ENCODE measurements at places on chromosomes 16 and 17.

DNA sequence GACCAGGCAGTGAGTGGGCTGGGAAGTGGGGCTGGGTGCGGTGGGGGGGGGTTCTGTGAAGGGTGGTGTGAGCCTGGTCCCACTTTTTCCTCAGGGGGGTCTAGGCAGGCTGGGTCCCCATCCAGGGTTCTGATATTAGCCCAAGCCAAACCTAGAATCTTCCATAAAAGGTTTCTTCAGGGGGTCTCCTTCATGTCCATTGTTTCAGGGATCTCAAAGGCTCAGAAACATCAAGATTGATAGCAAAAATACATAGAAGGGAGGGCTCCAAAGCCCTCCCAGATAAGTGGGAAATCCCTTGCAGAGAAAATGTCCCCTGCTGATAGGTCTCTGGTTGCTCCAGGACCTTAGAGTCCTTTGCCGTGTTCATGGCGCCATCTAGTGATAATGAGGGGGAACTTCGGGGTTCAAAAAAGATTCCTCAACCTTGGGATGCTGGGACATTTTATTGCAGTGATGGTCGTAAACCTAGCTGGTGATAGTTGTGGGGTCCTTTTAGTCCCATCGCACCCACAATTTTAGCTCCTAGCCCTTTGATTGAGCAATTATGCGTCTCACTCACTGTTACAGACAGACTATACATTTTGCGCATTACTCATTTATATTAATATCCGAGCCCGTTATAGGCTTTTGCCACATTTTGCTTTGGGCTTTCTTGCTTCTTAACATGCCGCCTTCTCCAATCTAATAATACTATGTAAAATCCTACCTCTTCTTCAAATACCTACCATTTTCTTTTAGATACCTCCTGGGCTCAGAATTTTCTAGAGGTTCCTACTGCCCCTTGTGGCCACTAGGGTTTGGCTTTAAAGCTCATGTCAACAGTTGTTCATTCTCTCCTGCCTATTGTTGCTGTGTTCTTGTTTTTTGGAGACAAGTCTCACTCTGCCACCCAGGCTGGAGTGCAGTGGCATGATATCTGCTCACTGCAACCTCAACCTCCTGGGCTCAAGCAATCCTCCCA lies 35.1 kb downstream of the IGF2BP1 start:
- peak; percentile 53 for DNase-seq

- DNase-seq, result no peak
Measured at GRCh38 chr16:73384506-73385089, 336.7 kb upstream of the ZFHX3 start.

DNA sequence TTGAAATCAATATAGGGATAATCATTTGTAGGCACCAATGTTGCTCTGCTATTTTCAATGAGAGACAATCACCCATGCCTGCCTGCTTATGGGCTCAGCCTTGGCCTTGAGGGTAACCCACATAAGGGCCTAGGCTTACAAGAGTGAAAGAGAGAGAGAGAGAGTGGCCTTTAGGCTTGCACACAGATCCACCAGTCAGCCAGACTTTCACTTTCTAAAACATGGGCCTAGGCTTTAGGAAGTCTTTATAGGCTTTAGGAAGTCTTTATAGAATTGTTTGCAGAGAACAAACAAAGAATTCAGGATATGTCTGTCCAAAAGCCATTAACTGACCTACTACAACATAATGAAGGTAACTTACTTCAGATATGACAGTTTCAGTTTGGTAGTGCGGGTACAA lies 3.4 kb downstream of the ABCA9 start:
- no peak for DNase-seq

DNA sequence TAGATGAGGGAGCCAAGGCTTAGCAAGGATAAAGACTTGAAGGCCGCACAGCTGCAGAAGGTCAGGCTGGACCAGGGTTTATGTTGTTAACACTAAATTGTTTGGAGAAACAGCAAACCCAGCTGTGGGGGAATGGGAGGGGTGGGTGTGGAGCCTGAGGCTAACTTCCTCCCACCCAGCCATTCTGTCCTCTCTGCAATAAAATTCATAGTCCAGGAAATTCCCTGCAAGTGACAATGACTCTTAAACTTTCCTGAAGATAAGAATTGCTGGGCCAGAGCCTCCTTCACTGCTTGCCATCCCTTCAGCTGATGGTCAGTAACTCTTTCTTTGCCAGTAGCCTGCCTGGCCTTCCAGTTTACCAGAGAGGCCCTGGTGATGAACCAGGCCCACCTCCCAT lies 19.4 kb upstream of the ATP5MC1 start:
- DNase-seq, result no peak

GRCh38 chr16:83176802-83177201 lies 550.0 kb downstream of the CDH13 start:
- DNase-seq, result no peak

DNA sequence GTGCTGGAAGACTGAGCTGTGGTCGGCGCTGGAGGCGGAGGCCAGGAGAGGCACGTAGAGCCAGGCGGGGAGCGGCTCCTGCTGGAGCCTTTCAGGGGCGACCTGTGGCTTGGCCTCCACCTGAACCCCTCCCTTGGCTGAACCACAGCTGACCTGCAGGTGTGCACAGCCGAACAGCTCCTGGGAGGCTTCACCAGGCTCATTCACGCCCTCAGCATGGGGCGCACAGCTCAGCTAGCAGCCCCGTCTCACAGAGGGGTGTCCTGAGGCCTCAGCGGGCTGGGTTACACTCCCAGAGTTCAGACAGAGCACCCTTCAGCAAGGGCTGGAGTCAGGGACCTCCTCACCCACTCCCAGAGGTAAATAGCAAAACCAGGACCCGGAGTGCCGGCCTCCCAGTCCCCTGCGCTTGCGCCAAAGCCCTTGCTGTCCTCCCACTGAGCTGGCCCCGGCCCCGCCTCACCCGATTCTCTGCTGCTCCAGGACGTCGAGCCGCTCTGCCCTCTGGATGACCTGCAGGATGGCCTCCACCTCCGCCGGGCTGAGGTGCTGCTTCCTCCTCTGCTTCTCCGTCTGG lies 31.7 kb downstream of the RPH3AL start:
- no peak for DNase-seq

GRCh38 chr16:69867784-69868560 lies 83.2 kb upstream of the CLEC18A start:
- no peak for DNase-seq

DNA sequence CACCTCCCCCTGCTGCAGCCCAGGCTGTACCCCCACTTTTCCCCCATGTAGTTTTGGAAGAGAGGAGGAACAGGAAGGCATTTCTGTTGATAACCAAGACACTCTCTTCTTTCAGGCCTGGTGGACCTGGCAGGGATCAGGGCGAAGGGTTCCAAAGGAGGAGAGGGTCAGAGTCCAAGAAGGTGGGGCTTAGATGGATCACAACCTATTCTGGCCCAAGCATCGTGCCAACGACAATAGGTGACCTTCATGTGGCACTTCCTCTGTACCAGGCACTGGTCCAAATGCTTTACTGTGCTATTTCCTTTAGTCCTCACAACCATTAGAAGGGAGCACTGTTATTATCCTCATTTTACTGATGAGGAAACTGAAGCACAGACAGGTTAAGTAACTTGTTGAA lies 84.3 kb downstream of the TMEM132E start:
- no peak for DNase-seq

DNA sequence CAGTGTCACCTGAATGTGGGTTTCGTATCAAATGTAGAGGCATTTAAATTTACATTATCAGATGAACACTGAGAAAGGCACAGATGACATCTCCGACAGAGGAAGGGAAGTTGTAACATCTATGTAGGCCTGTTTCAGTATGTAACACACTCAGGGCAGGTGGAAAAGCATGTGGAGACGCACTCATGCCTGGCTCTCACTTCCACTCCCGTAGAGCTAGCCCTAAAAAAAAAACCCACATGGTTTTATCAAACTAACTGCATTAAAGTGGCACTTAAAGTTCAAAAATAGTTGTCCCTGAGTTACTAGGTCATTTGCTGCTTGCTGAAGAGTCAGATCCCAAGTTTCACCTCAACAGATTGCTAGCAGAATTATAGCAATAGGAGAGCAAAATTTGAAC lies 6.1 kb upstream of the ANKFY1 start:
- no peak for DNase-seq

DNA sequence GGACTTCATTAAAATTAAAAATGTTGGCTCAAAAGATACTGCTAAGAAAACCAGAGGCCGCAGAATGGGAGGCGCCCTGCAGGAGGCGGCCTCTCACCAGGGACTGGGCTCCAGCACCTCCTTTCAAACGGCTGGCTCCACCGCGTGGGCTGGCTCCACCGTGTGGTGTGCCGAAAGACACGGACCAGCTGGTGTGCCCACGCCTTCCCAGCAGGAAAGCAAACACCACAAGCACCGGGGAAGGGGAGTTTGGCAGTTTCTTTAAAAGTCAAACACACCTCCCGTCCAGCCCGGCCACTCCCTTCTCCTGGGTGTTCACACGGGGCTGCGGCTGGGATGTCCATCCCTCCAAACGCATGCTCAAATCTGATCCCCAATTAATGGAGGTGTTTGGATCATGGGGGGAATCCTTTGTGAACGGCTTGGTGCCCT lies 13.9 kb downstream of the HAGH start:
- peak; percentile 15 for DNase-seq

- DNase-seq, result peak; percentile 76
Measured at GRCh38 chr16:27729516-27730304, 179.8 kb downstream of the KATNIP start.

DNA sequence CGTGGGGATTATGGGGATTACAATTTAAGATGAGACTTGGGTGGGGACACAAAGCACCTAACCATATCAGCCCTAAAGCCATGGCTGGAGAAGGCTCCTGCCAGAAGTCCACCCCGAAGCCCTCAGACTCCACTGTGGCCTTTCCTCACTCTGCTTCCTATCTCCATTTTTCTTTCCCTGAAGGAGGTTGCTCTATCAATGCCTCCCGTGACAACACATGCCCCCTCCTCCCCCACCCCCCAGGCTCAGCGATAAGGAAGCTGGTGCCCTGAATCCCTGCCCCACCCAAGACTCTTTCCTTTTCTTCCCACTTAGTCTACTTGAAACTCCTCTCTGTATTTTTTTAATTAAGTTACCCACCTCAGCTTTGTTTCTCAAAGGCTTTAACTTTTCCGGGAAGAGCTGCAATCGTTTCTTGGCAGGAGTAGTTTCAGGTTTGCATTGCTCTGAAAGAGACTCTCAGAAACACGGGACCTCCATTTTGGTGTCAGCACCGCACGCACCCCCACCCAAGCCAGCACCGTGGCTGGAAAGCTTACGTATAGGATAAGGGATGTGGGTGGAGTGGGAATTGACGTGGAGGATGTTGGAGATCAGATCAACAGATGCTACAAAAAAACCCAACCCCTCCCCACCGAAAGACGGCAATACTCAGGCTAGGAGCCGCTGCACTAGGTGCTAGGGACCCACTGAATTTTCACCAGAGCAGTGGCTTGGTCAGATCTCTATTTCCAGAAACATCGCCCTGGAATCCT lies 15.2 kb upstream of the CA4 start:
- no peak for DNase-seq

DNA sequence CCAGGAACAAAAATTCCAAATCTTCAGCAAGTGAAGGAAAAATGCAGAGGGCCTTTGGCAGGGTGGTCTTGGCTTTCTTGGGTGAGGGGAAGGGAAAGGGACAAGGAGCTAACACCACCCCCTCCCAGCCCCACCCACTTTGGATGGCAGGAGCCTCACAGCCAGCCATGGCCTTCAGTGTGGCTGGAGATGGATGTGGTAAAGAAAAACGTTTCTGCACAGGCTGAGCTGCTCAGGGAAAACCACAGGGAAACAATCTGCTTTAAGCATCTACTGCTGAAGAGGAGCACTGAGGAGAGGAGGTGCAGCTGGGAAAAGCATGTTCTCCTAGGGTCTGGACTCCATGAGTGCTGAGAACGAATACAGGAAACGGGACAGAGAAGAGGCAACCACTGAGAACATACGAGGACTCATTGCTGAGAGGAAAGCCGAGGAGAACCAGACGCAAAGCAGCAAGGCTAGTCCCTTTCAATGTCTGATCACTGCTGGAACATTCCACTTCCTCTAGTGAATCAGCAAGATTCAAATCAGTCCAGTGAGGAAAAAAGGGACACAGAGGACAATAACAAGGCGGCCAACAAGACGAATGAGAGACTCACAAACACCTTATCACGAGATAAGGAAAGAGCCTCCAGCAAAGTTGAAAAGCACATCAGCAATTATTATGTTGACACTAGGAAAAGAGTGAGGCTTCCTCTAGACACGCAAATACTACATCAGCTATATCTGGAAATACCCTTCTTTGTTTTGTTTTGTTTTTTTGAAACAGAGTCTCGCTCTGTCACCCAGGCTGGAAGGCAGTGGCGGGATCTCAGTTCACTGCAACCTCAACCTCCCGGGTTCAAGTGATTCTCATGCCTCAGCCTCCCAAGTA lies 41.7 kb downstream of the ZZEF1 start:
- no peak for DNase-seq

DNA sequence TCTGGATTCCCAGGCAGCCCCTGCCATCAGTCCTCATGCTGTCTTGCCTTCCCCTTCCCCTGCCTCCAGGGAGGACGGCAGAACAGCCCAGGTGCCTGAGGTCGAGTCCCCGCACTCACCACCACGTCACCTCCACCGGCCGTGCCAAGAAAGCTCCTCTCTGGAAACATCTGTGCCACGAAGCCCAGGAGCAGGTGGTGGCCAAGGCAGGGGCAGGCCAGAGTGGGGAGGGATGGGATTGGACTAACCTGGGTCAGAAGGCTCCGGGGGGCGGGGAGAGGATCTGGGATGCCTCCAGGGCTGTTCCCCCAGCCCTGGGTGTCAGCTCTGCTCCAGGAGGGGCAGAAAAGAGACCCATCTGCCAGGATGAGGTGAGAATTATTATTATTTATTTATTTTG lies 7.4 kb upstream of the DPEP1 start:
- DNase-seq, result no peak
